CD4-positive, alpha-beta T cell treated with Interleukin-10 for 1 hour (primary cell): ENCODE measurements at places on chromosomes 6 and 20.
A peak's percentile ranks its signal among the peaks of the same experiment; 100 is the strongest.

DNA sequence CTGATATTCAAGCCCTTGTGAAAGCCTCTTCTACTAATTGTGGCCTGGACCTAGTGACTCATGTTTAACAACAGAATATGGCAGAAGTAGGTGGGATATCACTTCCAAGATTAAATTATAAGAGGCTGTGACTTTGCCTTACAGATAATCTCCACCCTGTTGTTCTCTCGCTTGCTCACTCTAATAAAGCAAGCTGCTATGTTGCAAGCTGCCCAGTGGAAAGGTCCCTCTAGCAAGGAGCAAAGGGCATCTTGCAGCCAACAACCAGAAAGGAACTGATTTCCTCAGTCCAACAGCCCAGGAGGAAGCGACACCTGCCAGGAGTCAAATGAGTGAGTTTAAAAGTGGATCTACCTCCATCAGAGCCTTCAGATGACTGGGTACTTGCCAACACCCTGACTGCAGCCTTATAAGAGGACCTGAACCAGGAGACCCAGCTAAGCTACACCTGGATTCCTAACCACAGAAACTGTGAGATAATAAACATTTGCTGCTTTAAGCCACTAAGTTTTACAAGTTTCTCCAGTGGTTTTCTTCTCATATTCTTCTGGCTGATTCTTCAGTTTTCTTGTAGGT is 112.6 kb downstream of the FRK start:
- no peak for DNase-seq

DNA sequence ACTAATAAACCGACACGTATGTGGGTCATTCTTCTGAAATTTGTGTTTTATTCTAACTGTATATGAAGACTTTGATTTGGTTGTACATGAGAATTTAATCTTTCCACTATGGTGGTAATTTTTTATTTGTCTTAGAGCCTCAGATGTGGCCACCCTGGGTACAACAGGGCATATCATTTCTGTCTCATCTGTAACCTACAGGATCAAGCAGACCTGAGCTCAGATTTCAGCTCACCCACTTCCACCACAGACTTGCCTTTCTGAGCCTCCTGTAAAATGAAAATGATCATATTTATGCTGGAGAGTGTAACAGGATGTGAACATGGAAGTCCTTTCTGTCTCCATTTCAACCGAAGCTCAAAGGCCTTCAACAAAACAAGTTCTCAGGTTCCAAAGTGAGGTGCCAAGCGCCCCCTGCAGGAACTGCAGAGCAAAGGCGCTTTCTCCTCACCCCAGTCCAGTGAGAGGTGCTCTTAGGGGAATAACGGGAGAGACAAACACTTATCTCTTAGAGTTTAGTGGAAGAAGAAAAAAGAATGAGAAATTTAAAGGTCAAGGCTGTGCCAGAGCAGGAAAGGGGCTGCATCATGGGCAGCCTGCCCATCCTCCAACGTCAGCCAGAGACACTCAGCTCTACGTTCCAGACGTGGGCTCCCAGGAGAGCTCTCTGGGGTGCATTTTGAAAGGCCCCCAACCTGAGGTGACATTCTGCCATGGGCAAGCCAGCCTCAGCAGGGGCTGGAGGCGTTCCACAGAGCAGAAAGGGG is 23.0 kb upstream of the CD24 start:
- DNase-seq: peak; percentile 53

DNA sequence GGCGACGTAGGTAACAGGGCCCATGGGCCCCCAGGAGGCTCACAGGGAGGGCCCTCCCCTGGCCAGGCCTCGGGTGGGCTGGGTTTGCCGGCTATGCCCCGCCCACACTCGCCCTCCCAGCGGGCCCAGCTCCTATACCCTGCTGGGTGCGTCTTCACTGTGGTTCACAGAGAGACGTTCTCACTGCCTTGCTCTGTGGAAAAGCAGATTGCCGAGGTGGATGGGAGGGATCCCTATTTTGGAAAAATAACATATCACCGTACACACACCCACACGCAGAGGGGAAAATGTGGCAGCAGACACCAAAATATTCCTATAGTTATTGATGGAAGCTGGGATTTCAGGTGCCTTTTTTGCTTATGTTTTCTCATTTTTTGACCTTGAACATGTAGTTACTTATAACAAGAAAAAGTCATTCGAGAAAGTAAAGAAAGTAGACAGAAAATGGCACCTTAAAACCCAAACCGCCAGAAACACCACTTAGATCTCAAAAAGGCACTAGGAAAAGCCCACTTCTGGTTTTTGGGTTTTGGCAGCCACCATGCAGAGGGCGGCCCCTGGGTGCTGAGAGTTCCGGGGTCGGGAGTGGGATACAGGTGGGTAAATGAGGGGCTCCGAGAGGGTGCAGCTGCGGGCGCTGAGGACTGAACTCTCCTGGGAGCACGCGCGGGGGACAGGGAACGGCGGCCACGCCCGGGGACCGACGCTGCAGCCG is 49.4 kb downstream of the TMEM242 start:
- peak; percentile 79 for DNase-seq

- DNase-seq: no peak
Measured at GRCh38 chr20:24786646-24787045, 162.4 kb upstream of the CST7 start.

GRCh38 chr6:134035823-134036296 is 16.6 kb downstream of the SLC2A12 start:
- no peak for DNase-seq

DNA sequence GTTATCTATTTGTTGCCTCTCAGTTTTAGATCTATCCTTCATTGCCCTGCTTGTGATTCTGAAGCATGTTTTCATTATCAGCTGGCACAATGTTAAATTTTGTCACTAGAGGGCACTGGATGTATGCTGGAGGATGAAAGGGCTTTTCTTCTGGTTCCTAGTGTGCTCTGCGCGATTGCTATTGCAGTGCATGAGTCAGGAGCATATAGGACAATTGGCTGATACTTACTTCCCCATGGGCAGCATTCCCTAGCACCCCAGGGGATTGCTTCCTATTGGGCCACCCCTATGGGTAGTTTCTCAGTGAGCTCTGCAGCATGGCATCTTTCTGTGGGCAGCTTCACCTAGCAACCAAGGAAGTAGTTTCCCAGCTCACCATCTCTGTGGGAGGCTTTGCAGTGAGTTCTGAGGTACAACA is 280.3 kb upstream of the SYNCRIP start:
- peak; percentile 18 for DNase-seq

- no peak for DNase-seq
Measured at GRCh38 chr6:122472022-122472340, 374 bp upstream of the SERINC1 start.

DNA sequence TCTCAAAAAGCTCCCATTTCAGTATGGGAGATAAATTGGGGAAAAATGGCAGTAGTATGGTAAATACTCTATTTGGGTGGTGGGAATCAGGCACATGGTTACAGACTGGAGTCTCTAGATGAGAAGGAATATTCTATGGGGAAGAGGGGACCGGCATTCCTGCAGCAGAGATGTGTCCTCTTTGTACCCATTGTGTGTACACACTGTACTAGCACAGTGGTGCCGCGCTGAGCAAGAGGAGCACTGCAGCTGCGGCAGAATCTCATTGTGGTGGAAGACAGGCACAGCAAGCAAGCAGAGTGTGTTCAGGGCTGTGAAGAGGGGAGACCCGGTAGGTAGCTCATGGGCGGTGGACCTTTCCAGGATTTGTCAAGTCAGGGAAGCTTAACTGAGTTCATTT is 13.0 kb downstream of the AFDN start:
- no peak for DNase-seq

DNA sequence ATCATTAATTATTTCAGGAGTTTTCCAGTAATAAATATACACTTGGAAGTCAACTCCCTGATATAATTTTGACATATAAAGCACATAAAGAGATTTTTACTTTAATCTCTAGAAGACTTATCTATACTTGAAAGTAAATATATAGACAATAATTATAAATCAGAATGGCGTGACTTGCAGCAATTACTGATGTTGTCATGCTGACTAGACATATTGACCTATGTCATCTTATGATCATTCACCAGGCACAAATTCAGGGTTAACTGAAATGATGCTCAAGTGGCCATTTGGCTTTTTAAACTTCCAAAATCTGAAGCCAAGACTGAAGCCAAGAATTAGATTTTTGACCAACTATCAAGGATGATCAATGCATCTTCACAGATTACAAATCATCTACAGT is 192.2 kb downstream of the MCHR2 start:
- DNase-seq: no peak

GRCh38 chr20:991850-992249 is 10.3 kb downstream of the RSPO4 start:
- DNase-seq: no peak

DNA sequence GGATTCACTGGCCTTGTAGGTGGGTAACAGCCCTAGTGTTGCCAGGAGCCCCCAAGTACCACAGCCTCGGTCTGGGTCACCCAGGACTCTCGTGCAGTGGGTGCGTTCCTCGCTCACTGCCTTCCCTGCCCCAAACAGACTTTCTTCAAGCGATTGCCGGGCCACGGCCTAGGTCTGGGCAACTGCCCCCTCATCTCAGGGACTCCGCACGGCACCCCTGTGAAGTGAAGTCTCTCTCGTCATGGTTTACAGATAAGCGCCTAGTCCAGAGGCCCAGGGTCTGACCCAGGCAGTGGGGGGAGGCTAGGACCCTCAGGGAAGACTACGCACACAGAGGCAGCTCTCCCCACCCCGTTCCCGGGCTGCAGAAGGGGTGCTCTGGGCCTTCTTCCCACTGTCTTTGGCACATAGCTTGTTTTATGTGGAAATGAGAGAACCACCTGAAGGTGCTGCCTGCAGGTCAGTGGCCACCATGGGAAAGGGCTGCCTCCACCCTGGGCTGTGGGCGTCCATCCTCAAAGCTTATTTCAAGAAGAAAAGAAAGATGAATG is 220.8 kb downstream of the ERMARD start:
- DNase-seq: no peak

- no peak for DNase-seq
Measured at GRCh38 chr6:14275493-14275851, 157.9 kb downstream of the CD83 start.

DNA sequence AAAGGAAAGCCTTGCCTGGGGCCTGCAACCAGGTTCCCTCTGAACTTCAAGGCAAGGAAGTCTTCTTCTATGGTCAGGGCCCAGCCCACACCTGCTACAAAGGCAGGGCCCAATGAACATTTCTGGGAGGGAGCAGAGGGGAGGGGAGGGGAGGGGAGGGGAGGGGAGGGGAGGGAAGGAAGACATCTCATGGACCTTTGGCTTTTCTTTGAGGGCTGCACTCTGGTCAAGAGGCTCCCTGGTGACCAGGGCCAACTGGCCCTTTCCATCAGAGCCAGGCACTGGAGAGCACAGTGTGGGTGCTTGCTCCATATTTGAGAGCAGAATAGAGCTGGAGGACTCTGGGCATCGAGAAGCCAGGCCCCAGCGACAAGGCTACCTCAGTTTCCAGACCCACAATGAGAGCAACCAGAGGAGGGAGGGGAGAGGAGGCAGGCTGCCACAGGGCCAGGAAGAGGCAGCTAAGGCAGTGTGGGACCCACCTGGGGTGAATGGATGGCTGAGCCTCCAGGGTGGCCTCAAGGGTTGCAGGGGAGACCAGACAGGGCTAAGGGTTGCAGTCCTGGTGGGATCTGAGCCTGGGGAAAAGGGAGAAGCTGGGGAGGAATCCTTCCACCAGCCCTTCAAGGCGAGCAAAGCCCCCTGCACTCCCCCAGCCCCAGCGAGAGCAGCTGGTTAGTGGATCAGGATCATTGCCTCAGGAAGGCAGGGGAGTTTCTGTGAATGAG is 84.8 kb downstream of the MRPL14 start:
- DNase-seq: no peak

DNA sequence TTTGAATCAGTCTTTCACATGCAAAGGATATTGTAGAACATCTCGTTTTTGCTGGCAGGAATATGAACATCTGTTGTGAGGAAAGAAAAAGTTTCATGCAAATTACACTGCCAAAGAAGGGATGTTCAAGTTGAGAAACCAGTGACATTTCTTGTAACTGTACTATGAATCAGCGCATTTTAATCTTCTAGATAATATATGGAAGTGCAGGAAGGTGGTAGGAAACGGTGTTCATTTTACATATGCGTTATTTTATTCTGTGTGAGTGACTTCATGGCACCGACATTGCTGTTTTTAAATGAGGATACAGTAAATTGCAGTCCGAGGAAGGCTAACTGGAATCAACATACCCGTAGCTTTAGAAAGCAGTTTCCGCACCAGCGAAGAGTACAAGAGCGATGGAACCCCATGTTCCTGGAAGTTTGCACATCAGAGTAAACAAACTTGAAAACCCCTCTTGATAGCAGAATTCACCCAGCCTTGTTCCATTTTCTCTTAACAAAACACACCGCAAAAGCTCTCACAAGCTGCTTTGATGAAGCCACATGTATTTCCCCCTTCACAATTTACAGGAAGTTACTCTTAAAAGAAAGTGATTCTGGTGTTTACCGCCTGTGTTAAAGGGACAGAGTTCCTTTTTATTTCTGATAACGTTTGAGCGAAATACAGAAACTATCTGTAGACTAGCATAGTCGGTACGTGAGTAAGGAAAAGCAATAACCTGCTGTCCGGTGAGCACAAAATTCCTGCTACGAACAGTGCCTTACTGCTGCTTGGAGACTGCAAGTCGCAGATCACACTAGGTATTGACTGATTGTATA is 11.5 kb downstream of the PRDM1 start:
- DNase-seq: peak; percentile 92

- DNase-seq: no peak
Measured at GRCh38 chr6:46023216-46023915, 7.7 kb upstream of the CLIC5 start.

DNA sequence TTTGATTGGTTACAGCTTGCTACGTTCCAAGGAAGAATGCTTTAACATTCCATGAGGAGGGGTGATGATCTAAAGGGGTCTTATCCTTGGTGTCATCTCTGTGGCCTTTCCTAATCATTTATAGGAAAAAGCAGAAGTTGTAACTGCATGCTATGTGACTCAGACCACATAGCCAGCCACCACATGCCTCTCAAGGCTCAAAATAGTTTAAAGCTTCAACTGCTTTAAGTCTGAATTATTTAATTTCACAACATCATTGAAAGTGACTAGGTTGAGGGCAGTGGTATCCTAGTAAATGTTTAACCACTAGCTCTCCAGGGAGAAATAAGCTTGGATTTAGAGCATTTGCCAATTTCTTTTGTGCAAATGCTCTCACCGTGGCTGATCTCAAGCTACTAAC is 29.7 kb downstream of the MC3R start:
- DNase-seq: no peak

GRCh38 chr6:37435373-37435772 is 2.4 kb downstream of the CMTR1 start:
- no peak for DNase-seq

DNA sequence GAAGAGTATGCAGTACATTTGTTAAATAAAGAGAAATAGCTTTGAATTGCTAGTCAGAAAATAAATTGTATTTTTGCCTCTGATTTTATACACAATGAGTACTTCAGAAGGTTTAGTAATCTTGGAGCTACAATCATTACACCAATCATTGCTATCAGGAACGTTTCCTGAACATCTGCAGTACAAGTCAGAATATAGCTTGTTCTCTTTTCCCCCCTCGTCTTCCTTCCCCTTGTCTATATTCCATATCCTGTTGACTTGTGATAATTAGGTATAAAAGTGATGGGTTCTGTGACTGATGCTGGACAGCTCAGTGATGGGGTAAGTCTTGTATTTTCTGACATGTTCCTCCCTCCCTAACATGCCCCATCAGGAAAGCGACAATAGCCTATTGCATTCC is 94.0 kb downstream of the AHI1 start:
- no peak for DNase-seq

GRCh38 chr20:36144336-36144735 is 10.2 kb upstream of the EPB41L1 start:
- DNase-seq: no peak
